ENCODE measurements at places on chromosomes 6 and 20.

DNA sequence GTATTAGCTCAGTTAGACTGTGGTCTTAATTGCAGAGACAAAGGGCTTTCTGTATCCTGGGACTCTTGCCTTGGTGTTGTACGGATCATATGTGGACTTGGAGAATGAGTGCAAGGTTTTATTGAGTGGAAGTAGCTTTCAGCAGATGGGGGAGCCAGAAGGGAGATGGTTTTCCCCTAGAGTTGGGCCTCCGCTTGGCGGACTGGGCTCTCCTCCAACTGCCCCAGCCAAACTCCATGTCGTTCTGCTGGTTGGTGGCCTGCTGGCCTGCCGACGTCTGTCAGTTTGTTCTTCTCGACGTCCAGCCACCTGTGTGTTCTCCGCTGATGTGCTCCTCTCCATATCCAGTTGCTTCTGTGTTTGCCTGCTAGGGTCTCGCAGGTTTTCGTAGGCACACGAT, 189.5 kb upstream of the FLRT3 start:
- DNase-seq = no peak

GRCh38 chr20:17571153-17571527, 1.3 kb downstream of the DSTN start:
- DNase-seq = no peak

DNA sequence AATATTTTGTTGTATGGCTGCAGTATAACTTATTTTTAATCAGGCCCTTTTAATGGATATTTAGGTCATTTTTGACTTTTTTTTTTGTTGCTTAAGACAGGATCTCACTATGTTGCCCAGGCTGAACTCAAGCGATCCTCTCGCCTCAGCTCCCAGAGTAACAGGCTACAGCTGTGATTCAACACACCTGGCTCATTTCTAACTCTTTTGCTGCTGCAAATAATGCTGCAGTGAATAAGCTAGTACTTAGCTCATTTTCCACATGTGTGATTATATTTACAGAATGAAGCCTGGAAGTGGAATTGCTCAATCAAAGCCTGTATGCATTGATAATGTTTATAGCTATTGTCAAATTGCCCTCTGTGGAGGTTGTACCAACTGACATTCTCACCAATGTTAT, 1.1 kb downstream of the GTSF1L start:
- DNase-seq = no peak

DNA sequence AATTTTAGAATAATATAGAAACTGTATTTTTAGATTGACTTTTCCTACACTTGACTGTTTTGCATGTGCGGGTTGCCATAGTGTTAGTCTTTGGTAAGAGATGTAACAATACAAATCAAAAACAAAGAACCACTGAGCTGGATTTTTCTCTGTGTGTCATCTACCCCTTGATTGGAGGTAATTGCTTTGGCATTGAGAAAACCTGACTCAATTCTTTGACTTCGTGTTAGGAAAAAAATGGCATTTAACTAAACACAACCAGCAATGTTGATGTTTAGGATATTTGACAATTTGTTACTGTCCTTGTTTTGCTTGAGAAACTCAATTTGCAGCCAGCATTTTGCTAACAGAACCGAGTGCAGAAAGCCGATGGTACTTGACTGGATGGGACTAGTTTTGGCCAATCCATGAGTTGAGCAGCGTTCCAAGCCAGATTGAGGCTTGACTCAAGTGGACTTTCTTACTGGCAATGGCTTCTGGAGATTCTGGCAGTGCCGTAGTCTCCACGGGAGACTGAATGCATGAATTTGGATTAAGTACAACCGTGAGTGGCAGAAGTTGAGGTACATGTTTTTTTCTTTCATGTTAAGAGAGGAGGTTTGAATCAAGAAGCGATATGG, 17.1 kb downstream of the TPBG start:
- DNase-seq = no peak

DNA sequence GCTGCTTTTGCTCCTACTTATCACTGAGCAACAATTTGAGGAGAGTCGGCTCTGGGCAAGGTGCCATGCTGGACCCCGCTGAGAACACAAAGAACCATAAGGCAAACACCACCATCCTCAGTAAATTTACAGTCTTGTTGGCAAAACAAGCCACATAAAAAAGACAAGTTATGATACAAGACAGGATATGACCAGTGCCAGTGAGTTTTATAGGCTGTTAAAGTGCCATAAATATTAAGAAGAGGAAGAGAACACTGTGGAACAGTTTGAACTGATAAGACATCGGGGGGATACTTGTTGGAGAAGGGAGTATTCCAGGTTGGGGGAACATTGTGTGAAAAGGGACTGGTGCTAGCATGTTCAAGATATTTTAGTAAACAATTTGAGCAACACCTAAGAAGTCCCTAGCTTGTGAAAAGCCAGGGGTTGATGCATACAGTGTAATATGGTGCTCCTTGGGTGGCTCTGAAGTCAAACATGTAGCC, 25.3 kb upstream of the RIPOR2 start:
- no peak for DNase-seq

- no peak for DNase-seq
Measured at GRCh38 chr20:39654171-39654570, 692.0 kb downstream of the DHX35 start.

GRCh38 chr20:58402305-58402704, 13.3 kb downstream of the VAPB start:
- no peak for DNase-seq

DNA sequence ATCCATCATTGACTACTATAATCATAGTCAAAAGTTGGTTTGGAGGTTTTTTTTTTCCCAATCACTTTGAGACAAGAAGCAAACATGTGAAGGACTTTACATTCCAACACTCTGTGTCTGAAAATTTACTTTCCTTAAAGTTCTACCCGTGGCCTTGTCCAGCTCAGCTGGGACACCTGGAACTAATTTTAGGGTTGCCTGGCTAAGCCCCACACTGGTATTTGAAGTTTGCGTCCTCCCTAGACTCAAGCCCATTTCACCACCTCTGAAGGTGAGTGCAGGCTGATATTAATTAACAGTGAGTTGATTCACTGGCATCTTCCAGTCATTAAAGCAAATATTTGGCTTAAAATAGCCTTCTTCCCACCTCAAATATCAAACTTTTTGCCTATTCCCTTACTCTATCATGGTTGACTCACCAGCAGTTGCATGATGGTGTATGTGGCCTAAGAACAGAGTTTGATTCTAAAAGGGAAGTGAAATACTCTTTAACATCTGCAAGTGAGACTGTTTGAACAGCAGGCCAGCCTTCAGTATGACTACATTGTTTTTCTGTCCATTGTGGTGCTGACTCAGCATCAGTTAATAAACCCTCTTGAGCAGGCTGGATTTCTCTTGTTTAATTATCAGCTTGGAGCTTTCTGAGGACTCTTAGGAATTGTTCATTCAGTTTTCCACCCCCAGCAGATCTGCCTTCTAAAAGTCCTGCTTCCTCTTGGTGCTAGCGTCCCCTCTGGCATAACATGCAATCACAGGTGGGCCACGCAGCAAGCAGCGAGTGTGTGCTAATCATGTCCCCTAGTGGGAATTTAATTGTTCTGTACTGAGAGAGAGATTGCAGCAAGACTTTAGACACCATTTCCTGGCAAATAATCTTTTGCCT, 1.8 kb upstream of the PRDM1 start:
- no peak for DNase-seq

DNA sequence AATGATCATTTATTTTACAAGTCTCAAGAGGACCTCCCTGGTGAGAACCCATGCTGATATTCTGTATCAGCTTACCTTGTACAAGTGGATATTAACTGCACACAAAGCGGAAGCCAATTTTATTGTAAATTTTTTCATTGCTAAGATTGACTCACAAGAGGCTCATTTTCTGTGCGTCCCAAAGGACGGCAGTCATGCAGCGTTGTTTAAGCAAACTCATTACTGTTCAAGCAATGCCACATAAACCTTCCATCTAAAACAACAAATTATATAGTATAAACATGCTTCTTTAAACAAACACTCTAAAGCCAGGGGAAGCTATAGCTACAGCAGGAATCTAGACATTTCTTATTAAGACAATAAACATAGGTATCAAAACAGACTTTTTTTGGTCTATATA, 575.3 kb downstream of the FRK start:
- no peak for DNase-seq

DNA sequence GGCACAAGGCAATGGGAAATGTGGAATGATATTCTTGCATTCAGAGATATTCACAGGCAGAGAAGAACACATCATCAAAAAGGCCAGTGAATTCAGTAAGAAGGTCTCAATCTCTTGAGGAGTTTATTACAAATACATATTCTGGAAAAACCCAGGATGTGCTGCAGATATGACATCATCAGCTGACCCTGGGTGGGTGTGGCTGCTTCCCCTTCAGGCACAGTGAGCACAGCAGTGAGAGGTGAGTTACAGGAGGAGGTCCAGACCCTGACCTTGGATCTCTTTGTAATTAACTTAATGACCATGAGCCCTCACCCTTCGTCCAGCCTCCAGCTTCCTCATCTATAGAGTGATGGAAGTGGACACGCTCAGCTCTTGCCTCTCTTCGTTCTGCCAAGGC, 147.5 kb upstream of the SYNDIG1 start:
- no peak for DNase-seq
